ENCODE measurements at places on chromosomes 3 and 15.

- no peak for DNase-seq
These were observed 192.8 kb upstream of the TTC14 start for GRCh38 chr3:180409170-180409569.

DNA sequence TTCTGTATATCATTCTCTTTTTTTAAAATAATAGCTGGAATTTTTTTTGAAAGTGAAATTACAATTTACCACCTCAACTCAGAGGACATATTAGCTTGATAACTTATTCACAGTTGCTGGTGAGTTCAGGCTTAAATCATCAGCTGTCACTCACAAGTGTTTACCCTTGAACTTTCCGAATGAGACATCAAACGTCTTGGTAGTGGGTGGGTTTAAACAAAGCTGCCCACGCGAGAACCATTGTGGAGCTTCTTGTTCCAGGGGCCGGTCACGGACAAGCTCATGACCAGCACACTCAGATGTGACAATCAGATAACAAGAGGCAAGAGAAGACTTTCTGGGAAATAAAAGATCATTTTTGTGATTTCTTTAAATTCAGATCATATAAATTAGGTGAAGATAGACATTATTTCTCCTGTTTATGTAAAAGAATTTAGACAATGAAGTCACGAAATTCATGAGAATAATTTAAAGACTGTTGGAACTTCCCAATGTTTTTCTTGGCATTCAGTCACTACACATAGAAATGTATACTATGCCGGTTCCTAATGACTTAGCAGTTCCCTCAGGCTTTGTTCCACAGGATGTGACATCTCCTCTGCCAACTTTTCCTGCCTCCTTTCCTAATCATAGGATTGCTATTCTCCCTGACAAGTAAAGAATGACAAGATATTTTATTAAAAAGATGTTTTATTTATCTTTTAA lies 29.3 kb downstream of the BTD start:
- DNase-seq, result no peak

DNA sequence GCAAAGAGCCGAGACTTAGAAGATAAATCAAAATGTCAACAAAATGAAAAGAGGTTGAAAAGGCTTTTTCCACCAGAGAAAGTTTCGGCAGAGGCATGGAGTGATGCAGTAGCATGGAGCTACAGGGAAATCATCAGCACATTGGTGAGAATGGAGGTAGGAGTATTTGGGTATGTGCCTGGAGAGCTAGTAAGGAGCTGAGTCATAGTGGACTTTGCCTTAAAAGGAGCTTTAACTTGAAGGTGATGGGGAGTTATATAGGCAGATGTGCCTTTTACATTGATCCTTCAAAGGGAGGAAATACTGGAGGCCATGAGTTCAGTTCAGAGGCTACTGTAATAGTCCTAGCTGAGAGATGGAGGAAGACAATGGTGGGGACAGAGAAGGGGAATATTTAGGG lies 44.3 kb downstream of the IL5RA start:
- DNase-seq, result no peak

DNA sequence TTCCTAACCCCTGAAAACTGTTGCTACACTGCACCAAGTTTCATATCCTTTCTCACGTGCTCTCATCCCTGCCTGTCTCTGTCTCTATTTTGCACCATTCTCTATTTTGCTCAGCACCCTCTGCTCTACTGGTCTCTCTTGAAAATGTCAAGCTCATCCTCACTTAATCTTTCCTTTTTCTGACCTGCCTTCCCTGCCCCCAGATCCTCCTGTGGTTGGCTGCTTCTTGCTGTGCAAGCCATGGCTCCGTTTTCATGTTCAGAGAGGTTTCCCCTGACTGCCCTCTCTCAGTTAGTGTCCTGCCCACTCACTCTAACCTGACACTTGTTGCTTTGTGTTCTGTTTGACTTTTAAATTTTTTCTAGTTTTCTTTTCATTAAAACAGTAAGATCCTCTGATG lies 6.0 kb downstream of the CCDC174 start:
- DNase-seq, result no peak

GRCh38 chr15:66138892-66139590 lies 114.5 kb downstream of the MEGF11 start:
- no peak for DNase-seq

DNA sequence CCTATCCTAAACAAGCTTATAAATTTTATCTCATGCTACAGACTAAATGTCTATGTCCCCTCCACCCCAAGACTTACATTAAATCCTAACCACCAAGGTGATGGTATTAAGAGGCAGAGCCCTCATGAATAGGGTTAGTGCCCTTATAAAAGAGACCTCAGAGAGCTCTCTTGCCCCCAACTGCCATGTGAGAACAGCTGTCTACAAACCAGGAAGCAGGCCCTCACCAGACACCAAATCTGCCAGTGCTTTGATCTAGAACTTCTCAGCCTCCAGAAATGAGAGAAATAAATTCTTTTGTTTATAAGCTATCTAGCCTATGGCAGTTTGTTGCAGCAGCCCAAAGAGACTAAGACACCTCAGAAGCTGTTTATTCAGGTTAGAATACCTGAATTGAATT lies 58.5 kb downstream of the TP53BP1 start:
- no peak for DNase-seq

GRCh38 chr3:59753808-59754450 lies 704.1 kb upstream of the CFAP20DC start:
- DNase-seq, result no peak

Measured in nucleus accumbens (tissue), 56 donors.